Activated naive CD4-positive, alpha-beta T cell (primary cell): ENCODE measurements at places on chromosomes 2 and 18.

DNA sequence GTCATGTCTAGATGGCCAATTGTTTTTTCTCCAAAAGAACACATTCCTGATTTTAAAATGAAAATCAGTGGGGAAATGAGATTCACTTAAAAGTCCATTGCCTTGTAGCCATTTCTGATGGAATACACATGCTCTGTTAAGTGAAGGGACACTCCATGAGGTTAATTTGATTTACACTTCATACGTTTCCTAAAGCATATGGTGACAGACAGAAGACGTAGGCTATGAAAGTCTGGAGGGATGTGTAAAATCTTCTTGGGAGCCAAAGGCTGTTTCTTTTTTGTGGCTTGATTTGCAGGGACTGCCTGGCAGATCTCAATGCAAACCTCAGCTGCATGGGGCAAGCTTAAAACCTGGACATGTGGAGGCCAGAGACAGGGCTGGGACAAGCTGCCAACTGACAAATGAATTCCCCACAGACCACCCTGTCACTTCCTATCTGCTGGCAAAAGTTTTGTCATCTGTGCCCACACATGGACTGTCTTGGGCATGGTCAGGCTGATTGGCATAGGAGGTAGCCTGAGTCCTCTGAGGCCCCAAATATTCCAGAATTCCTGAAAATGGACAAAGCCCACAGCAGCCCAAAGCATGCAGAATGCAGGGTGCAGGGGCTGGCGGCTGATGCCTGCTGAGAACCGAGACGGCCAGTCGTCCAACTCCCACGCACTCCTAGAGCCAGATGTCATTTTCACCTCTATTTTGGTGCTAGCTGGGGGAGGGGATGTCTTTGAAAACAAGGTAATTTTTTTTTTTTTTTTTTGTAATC, 73.9 kb downstream of the SDC1 start:
- no peak for DNase-seq

- no peak for DNase-seq
These were observed 42.5 kb upstream of the TSPYL6 start for GRCh38 chr2:54298514-54298913.

- no peak for DNase-seq
These were observed 58.1 kb downstream of the SH2D6 start for GRCh38 chr2:85476624-85477023.

DNA sequence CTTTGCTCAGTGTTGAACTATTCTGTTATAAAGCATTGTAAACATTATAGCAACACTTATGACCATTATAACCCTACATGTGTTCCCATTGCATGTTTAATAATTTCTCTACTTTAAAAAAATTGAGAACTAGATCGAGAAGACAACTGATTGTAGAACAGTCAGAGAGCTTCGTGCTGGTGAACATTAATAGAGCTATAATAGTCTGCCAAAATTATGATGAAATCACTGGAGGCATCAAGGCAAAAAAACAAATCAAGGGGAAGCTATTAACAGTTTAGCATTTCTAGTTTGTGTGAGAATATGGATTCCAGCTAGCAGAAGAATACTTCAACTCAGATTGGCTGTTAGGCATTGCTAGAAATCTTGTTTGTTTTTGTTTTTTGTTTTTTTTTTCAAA, 284.2 kb downstream of the CAMKMT start:
- DNase-seq = no peak

DNA sequence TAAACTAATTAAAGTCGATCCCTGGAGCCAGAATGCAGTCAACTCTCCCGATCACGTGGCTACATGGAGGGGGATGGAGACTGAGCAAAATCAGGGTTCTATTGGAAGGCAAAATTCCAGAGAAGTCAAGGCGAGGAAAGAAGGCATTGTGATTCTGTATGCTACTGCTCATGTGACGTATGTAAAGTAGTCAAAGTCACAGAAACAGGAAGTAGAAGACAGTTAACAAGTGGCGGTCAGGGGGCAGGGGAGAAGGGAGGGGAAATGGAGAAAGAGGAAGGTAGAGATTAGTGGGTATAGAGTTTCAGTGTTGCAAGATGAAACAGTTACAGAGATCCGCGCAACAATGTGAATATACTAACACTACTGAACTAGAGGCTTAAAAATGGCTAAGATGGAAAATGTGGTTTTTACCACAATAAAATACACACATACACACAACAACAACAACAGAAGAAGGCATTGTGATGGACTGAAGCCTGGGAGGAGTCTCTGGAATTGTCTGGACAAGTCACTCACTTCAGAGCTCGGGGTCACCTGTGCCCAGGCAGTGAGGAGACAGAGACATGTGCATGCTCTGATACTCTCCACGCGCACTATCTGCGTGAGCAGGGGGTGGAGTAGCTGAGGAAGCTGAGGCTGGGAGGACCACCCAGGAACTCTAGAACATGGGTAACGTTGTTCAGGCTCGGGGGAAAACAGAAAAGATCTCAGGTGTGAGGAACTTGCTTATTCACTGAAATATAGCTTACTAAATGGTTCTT, 89.9 kb upstream of the CDCA7 start:
- no peak for DNase-seq

DNA sequence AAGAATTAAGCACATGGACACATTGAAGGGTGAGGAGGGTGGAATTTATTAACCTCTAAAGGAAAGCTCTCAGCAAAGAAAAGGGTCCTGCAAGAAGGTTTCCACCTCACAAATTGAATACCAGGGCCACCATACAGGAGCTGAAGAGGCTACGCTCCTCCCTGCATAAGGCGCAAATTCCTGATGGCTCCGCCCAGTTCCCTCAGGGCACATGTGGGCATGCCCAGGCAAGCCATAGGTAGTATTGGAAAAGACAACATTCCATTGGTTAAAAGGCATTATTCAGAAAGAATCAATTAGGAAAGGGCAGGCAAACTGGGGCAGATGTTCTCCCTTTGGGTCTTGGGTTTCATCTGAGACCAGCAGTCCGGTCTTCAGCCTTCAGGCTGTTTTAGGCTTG, 161.2 kb downstream of the PTPRM start:
- no peak for DNase-seq

DNA sequence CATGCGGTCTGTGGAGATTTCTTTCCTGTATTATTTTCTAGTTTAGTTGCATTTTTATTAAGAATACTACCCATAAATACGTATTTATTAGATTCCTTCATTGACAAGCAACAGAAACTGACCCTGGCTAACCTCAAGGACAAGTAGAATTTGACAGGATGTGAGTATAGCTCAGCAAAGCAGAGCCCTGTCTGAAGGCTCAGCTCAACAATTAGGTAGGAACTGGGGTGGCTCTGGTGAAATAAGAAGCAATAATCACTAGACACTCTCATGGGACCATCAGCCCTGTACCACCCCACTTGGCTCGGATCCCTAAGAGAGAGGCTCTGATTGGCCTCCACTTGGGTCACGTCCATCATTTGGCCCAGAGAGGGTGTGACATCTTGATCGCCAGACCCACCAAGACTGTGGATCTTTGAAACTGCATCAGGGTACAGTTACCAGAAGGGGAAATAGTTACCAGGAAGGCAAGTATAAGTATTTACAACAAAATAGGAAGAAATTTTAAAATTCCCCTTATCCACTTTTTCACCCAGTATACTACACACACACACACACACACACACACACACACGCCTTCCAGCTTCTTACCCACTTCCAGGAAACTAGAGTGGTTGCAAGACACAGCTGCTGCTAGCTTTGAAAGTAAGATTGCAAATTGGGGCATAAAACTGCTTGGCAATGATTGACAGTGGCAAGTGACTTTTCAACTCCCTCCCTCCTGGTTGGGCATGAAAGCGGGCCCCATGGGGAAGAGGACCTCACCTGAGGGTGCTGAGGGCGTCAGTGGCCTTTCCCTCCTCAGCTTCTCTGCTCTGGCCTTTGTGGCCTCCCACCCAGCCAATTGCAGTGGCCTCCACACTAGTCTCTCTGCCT, 41.8 kb downstream of the KCTD18 start:
- no peak for DNase-seq

DNA sequence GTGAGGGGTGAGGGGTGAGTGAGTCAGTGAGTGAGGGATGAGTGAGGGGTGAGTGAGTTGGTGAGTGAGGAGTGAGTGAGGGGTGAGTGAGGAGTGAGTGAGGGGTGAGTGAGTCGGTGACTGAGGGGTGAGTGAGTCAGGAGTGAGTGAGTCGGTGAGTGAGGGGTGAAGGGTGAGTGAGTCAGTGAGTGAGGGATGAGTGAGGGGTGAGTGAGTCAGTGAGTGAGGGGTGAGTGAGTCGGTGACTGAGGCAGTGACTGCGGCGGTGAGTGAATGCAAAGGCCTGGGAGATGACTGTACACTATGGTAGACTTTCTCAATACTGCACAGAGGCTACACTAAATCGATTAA, 16.6 kb downstream of the THAP4 start:
- peak; percentile 19 for DNase-seq

DNA sequence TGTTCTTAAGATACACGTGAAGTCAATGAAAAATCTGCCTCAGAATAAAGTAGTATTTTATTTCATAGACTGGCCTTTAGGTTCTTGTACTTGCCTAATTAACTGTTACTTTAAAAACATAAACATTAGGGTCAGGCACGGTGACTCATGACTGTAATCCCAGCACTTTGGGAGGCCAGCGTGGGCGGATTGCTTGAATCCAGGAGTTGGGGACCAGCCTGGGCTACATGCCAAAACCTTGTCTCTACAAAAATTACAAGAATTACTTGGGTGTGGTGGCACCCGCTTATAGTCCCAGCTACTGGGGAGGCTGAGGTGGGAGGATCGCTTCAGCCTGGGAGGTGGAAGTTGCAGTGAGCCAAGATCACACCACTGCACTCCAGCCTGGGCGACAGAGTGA, 16.0 kb upstream of the SNORC start:
- DNase-seq = no peak

DNA sequence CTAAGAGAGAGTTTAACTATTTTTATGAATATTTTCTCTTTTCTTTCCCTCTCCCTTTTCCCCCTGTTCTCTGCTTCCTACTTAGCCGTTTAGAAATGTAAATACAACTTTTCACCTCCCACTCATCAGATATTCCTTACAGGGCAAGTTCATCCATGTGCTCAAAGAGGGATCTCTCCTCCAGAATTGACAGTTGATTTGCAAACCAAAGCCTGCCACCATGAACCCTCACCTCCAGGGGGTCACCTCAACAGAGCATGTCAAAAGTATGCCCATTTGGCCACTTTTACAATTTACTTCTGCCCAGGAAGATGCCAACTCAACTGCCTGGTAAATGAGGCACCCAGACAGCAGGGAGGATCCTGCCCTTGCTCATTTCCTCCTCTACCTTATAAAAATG, 149.2 kb upstream of the GYPC start:
- no peak for DNase-seq

DNA sequence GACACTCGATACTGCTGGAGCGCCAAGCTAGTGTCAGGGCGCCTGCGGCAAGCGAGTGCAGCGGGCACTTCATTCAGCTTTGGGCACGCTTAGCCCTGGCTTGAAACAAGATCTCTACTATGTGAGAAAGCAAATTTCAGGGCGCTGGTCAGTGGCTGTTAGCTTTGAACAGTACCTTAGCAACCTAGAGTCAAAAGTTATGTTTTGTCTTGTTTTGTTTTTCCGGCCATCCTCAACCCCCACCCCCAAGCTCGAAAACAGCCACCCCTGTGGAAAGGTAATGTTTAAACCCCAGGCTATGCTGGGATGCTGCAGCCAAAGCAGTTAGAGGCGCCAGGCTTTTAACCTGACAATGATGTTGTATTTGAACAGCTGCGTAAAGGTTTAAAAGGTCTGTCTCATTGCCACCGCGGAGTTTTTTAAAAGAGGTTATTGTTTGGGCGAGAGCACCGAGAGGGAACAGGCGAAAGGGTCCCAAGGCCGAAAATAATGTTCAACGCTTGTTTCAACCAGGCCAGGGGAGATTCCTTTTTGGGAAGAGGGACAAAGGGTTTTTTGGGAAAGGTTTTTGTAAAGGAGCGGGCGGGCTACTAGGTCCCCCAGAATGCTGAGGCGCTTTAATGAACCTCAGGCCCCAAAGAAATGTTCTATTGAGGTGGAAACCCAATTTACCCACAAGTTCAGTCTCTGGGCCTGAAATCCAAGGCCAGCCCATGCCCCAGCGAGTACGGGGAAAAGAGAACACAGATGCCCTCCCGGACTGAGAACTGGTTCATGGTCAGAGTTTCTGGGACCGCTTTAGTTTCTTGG, 2.3 kb upstream of the HOXD10 start:
- DNase-seq = no peak

GRCh38 chr2:144132357-144132756, 387.6 kb downstream of the ZEB2 start:
- DNase-seq = no peak

DNA sequence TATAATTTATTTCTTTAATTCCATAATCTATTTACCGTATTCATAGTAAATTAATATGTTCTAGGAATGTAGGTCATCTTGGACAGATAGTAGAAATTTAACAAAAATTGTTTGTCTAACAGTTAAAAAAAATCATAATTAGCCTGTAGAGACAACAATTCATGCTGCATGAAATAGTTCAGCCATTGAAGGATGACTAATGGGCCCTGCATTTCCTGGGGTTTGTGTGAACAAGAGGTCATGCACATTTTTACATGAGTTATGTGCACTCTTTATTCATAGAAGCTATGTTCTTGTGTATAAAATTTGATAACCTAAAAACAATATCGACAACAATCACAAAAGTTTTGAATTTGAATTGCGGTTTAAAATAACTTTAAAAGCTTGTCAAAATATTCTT, 1663.6 kb downstream of the SUCLG1 start:
- DNase-seq = no peak

DNA sequence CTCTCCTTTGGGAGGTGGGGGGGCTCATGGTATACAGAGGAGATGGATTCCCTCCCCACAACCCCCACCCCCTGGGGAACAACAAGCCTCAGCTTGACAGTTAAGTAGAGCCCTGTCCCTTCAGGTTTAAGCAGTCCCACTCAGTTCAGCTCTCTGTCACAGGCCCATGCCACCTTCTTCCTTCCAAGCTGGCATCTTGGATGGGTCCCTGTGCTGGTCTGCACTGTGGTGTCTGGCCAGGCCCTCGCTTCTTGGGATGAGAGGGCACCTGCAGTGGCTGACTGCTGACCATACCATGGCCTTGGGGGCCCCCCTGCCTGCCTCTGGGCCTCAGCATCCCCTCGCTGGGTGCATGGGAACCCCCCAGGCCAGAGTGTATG, 20.4 kb upstream of the GPR17 start:
- no peak for DNase-seq

GRCh38 chr2:218716070-218716469, 5.4 kb downstream of the TTLL4 start:
- DNase-seq = no peak
